Body of pancreas (tissue), 4 donors: ENCODE measurements at places on chromosomes 2 and 18.

GRCh38 chr18:47343291-47343690 lies 91.8 kb upstream of the SKOR2 start:
- DNase-seq = no peak

GRCh38 chr2:102110171-102110570 lies 32.4 kb upstream of the IL1R1 start:
- no peak for DNase-seq

DNA sequence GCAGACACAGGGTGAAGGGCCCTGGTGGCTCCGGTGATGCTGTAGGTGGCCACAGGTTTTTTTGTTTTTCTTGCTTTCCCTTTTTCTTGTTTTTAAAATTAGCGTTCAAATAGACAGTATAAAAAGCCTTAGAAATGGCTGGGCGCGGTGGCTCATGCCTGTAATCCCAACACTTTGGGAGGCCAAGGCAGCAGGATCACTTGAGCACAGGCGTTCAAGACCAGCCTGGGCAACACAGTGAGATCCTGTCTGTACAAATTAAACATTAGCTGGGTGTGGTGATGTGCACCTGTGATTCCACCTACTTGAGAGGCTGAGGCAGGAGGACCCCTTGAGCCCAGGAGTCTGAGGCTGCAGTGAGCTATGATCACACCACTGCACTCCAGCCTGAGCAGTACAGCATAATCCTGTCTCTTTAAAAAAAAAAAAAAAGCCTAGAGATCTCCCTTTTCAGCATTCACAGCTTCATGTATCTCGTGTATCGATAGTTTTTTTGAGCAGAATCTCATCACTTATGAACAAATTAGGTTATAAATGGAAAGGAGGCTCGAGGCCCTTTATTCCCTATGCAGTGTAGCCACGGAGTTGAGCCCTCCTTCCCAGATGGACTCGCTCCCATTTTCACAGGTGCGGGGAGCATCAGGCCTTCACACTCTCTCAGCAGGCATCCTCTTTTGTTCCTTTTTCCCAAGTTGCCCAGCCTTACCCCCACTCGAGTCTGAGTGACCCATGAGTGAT lies 50.8 kb downstream of the EMILIN2 start:
- no peak for DNase-seq

GRCh38 chr2:174191342-174192074 lies 56.8 kb downstream of the OLA1 start:
- DNase-seq = no peak

GRCh38 chr2:45242161-45242741 lies 233.0 kb upstream of the SIX2 start:
- peak; percentile 43 for DNase-seq

DNA sequence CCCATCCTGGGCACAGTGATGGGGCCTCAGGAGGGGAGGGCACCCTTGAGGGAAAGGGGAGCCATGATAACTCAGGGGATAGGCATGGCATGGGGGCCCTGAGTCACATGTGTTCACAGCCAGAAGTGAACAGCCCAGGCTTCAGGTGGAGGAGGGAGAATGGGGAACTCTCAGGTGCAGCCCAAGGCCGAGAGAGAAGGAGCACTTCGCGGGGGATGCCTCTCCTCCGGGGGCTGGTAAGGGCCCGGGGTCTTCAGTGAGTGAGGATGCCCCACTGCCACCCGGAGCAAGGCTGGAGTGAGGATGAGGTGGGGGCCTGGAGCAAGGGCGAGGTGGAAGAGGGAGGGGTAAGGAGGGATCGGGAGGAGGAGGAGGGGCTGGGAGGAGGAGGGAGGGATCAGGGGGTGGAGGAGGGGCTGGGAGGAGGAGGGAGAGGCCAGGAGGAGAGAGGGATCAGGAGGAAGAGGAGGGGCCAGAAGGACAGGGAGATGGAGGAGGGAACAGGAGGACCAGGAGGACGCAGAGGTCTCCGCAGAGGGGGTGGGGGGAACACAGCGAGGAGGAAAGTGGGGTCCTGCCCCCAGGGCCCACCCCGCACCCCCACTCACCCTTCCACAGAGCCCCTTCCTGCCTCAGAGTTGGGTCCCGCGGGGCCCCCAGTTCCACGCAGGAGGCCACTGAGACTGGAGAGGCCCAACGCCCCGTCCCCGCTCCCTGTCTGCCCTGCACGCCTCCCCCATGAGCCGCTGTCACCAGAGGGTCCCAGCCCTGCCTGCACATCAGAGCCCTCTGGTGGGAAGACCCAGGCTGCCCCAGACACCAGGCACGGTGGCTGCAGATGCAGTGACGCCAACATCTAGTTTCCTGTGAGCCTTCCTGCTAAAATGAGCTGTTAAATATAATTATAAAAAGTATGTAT lies 42.8 kb downstream of the RAMP1 start:
- DNase-seq = no peak

DNA sequence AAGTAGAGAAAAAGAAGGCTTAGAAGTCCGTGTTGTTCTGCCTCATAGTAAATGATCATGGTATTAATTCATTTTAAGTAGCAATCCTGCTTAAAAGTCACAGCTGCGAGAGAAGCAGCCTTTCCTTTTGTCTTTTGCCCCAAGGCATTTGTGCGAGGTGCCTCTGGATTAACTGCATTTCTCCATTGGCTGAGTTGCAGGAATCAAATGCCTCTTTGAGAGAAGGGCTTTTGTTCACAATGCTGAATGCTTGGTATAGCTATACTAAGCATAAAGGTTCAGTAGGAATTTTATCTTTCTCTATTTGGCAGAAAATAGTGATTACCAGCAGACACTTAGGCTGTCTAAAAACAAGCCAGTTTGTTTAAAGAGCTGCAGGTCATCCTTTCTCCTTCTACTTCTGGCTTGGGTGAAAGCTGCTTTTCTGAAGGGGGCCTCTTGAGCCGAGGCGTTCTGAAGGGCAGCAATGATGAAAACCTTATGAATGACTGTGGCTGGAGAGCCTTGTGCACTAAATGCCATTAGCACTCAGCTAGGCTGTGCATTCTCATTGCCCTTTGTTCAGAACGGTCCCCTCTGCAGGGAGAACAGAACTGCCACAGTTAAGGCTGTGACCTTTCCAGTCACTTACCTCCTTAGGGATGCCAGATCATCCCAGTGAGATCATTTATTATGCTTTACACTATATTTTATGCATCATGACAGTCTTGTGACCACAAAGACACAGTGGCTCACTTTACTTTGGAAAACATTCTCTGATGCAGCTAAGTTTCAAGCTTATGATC lies 68.8 kb upstream of the TMEM87B start:
- no peak for DNase-seq

DNA sequence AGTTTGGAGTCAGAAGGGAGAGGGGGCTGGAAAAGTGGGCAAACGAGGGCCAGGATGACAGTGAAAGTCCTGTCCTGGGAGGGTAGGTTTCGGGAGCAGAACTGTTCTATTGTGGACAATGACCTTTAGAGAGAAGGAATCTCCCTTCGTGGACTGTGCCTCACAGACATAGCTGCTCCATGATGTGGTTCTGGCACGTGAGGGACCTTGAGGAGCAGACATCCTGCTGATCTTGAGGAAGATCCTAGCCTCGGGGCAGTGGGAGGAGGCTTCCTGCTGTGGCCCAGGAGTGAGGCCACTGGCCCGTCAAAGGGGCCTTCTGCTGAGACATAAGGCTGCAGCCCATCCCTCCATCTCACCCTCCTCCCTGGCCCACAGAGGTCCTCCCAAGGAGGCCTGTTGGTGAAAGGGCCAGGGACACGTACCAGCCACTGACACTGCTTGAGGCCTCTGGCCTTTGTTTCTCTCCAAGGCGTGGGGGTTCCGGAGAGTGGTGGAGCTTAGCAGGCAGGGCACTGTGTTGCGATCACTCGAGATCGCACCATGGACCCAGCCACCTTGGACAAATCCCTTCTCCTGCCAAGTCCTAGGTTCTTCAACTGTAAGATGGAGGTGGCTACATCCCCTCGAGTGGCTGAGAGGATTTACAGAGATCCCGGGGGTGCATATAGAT lies 167.2 kb downstream of the CELF4 start:
- DNase-seq = no peak

DNA sequence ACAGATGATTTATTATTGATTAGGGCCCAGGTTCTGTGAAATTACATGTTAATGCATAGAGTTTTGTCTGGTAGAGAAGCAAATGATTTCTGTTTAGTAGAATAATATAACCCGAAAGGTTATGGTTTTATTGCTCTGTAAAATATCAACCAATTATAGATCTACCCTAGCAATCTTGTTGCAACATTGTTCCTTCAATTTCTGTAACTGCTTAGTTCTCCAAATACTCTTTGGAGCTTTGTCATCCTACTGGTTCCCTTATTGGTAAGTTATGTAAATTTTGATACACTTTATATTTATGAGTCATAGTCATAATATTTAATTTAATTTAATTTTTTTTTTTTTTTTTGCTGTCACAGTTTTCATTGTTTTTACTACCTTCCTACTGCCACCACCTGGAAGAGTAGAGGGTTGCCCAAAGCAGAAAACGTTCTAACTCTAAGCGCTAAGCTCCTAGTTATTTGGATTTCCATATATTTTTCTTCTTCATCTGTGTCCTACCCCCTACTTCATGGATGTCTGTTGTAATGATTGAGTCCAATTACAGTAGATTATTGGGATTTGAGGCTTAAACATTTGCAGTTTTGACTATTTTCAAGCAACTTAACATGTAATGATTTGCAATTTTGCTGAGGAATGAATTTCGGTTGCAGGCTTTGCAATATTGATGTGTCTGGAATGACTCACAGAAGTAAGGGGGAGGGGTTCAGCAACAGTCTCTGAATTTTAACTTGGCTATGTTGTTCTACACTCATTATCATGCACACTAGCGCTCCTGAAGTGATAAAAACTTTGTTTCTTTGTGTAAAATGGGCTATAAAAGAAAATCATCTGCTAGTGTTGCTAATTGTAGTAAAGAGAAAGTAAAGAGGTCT lies 51.1 kb downstream of the NABP1 start:
- no peak for DNase-seq

DNA sequence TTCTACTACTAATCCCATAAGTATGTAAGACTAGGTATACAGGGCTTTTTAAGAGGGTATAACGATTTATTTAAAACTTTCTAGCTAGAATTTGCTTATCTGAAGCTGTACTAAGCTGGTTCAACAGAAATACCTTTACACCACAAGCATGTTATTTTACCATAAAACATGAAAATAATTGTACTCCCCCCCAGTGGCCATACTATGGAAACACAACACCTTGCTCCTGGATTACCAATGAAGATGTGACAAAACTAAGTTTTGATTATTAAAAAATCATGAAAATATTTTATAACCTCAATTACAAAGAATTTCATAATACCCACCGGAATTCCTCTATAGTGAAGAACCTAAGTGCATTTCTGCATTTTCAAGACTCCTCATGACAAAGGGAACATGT lies 27.3 kb downstream of the LPIN2 start:
- no peak for DNase-seq

GRCh38 chr18:50857694-50858093 lies 21.2 kb upstream of the ME2 start:
- no peak for DNase-seq

- peak; percentile 20 for DNase-seq
Measured at GRCh38 chr2:177334940-177335543, 57.5 kb upstream of the AGPS start.

- no peak for DNase-seq
Measured at GRCh38 chr2:126664639-126665038, 8.7 kb downstream of the GYPC start.

DNA sequence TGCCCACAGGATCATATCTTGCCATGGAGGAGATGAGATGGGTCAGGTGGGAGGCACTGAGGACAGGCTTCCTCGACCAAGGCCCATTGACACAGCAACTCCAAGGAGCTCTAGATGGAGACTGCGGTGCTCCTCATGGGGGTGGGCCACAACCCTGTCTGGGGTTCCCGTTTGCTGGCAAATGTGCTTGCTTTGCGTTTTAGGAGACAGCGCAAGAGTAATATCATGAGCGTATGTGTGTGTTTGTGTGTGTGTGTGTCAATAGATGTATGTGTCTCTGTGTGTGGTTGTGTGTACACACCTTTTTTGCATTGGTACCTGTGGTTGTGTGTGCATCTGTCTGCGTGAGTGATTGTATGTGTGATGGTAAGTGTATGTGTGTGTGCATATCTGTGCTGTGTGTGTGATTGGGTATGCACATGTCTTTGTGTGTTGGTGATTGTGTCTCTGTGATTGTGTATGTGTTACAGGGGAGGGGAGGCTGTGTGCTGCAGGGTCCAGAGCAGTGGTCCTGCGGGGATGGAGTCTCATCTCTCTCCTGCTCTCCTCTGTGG lies 4.4 kb downstream of the FBLN7 start:
- DNase-seq = no peak

DNA sequence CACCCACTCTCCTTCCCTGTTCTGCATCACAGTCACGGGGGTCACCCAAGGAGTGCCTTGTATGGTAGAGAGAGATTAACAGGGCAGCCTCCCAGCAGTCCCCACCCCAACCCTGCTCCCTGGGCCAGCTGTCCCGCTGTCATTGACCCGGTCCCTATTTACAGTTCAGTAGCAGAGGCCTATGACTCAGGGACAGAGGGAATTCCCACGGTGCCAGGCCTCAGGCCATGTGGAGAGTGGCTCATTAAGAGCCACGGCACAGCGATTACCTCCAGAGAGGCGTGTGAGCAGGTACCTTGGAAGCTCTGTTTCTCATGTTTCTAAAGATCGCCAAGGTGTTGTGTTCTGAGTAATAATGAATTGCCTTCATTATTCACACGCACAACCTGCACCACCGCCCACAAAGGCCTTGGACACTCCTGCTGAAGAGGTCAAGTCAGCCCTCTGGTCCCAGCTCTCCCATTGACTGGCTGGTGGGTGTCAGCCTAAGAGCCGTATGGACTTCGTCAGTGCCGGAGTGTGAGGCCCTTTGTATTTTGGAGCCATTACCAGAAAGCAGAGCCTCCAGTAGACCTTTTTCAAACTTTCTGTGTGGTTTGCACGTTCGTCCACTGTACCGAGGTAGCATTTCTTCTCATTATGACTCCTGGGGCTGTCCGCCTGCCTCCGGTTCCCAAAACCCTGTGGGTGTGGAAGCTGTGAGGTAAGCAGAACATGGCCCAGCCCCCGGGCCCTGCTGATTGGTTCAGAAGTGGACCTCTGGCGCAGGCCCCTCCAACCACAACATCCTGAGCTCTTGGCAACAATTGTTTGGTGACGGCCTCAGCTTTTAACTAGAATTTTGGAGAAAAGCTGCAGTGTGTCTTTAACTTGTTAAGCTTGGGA lies 47.0 kb downstream of the SERTAD2 start:
- peak; percentile 55 for DNase-seq

DNA sequence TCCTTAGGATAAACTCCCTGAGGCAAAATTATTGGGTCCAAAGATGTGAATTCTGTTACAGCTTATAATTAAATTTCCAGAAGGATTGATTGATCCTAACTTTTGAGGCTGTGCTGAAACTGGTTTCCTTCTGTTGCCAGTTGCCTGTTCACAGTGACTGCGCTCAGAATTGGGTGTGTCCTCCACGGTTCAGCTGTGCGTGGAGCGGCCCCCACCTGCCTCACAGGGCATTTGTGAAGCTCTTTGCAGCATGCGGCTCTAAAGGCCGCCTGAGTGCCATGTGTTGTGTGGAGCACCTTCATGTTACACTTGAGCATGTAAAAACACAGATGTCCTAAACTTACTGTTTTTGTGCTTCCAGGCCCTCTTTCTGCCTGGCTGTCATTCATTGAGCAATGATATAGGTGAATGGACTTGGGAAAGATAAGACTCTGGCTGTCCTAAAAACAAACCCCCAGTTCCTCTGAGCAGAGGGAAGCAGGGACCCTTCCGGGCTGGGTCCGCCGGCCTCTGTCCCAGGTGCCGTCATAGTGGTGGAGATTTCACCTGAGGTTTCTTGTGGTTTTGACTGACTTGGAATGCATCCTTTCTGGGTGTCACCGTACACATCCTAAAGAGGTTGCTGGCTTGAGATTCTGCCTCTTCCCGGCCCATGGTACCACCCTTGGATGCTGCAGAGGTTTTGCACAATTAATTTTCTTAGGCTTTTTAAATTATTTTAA lies 173.6 kb downstream of the LDLRAD4 start:
- DNase-seq = no peak
